ENCODE measurements at places on chromosomes 6 and 20.

GRCh38 chr6:80553071-80553740, 446.7 kb downstream of the BCKDHB start:
- DNase-seq: peak; percentile 54

DNA sequence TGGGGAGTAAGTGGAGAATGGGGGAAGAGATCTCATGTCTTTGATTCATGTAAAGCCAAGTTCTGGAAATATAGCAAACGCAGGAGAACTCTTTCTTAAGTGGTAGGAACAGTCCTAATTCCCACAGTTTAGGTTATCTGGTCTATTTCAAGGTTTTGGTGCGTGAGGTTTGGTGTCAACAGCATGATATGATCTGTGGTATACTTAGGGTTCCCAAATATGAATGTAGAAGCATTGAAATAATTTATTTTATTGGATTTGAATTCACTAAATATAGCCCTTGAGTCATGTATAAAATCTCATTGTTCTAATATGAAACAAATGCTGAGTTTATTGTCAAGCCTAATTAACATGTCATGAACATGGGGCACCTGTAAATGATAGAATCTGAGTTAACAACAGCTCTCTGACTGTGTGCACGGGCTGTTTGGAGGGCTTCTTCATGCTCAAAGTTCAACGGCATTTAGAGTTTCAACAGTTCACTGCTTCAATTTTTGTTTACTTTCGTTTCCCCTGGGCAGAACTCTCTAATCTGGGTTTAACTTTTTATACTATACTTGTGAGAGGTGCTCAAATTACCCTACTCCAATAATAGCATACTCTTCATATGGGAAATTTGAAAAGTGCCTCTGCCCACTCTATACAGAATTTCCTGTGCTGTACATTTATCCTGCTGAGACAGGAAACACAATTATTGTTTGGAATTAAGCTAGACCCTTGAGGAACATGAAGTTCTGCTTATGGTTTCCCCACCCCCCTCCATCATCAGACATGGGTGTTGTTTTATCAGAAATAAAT, 236.3 kb upstream of the ZNF217 start:
- peak; percentile 71 for DNase-seq

DNA sequence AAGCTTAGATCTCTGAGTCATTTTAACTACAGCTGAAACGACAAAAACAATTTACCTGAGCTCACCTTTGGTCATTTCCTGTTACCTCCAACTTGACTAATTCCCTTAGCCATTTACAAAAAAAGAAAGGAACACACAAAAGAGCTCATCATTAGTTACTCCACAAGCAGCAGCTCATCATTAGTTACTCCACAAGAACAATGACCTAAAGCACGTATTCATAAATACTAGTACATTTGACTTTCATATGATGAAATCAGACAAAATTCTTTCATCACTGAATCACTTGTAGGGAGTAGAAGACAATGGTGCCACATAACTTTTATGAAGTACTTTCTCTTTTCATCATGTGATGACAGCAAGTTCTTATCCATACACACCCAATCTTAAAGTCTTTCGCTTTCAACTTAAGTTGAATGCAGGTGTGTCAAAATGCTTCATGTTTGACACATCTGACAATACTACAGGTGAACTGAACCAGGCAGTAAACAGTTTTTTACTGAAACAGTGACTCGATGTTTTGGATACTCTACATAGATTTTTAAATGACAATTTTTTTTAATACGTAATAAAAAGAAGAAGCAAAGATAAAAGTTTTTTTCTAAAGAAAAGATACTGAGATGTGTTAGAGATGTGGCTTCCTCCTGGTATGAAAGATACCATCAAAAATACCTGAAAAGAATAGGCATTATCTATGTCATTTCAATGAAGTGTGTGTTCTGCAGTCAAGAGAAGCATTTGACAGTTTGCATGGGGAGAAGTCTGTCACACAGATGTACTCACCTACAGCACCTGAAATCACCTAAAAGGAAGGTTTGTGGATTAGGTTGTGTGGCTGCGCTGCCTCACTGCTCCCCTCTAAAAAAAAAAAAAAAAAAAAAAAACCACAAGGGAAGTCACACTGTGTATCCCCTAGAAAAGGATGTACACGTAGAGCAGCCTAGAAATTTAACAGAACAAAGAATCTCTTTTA, 109.1 kb downstream of the PRDM1 start:
- DNase-seq: peak; percentile 77

DNA sequence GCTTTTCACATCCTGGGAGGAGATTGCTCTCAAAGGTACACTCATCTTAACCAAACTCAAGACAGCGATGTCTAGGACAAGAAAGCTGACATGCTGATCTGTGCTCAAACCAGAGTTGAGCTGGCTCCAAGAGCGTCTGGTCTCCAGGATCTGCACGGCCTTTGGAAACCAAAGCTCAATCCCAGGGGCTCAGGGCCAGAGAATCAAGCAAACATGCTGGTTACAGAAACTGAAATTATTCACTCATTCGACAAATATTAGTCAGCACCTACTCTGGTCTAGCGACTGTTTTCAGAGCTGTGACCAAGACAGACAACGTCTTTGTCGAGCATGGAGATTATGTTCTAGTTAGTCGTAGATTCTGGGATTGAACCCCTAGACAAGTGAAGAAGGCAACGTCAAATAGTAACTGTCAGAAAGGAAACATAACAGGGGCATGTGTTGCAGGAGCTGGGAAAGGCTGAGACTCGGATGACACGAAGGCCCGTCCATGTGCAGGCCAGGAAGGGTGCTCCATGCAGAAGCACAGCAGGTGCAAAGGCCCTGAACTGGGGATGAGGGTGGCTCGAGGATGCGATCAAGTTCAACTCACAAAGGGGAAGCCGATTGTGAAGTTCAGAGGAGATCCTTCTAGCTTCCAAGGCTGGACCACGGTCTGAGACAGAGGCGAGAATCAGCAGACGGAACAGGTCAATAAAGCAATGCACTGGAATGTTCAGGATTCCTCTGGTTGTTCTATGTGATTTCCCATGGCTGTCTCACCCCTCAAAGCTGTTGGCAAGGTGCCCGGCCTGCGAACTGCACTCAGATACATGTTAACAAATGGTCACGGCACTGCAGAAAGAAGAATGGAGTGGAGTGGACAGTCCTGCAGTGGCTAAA, 12.5 kb upstream of the PCK1 start:
- peak; percentile 56 for DNase-seq

DNA sequence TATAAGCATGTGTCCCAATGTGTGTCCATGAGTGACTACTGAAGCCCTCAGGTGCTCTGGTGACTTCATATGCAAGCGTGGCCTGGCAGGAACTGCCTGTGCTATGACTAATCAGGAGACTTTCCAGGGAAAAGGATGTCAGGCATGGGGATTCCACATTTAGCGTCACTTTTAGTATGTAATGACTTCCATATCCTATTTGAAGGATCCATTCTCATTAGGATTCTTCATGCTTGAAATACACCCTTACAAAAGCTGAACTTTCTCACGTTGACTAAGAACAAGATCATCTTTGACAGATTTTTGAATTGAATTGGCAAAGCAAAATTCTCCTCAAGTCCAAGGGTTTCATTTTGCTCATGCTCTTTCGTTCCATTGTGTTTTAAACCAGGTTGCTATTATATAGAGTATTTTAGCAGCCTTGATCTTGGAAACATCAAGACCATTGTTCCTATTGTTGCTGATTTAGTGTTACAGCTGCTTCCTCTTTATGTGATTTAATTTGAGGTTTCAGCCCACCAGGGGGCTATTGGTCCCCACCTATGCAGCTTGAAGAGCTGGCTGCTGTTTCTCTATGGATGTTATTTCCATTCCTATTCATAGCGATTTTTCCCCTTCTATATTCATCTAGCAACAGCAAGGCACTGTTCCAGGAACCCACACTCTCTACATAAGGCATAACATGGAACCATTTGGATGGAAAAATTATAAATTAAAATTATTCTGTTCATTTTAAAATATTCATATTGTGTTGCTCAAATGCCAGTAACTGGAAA, 418.6 kb downstream of the CDKAL1 start:
- peak; percentile 58 for DNase-seq

DNA sequence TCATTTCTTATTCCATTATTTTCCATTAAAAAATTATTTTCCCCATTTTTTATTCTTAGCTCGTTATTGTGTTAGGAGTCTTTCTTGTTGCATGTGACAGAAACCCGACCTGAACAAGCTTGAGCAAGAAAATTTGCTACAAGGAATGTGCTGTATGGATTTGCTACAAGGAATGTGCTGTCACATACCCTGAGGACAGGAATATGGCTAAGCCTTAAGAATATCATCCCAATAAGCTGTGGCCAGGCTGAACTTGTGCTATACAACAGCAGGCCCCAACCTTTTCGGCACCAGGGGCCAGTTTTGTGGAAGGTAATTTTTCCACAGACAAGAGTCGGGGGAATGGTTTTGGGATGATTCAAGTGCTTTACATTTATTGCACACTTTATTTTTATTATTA, 114.0 kb downstream of the TRMT11 start:
- DNase-seq: no peak

- no peak for DNase-seq
Observed at GRCh38 chr6:146856296-146856695, 257.5 kb downstream of the ADGB start.

DNA sequence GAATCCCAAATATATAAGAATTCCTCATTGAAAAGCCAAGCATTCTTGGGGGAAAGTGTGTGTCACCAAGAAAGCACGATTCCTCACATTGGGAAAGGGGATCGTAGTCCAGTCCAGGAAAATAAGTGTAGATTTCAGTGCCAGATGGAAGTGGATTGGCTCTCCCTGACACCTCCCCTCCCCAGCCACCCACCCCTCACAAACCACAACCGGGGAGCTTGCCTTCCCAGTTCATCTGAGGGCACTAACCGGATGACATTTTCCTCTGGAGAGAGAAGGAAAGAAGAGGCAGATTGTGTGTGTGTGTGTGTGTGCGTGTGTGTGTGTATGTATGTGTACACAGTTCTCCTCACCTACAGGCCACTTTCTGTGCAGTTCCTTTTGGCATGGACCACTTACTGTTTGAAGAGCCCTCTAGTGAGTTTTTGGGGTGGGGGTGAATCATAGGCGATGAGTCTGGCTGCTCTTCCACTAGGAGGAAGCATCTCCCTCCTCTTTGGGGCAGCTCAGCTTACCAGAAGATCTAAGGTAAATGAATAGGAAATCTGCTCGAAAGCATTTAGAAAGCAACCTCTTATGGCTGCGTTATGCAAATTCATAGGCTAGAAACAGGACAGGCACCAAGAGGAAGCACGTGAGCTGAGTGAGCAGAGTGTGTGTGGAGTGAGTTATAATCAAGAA, 20.8 kb downstream of the DAAM2 start:
- DNase-seq: peak; percentile 42

DNA sequence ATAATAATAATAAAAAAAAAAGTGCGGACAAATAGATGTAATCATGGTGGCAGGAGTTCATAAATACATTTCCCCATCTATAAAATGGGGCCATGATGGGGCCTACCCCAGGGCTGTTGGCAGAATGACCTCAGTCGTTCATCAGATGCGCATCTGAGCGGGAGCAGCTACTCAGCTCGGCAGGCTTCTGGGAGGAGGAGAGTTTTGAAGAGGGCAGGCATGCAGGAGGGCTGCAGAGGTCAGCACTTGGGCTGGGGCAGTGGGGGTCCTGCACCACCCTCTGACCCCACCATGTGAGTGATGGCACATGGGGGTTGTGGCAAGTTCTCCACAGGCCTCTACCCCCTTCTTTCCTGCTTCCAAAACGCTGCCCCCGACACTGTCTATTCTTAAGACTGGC, 373.5 kb downstream of the ZFAND3 start:
- no peak for DNase-seq
